ENCODE measurements at places on chromosomes 7 and 10.

DNA sequence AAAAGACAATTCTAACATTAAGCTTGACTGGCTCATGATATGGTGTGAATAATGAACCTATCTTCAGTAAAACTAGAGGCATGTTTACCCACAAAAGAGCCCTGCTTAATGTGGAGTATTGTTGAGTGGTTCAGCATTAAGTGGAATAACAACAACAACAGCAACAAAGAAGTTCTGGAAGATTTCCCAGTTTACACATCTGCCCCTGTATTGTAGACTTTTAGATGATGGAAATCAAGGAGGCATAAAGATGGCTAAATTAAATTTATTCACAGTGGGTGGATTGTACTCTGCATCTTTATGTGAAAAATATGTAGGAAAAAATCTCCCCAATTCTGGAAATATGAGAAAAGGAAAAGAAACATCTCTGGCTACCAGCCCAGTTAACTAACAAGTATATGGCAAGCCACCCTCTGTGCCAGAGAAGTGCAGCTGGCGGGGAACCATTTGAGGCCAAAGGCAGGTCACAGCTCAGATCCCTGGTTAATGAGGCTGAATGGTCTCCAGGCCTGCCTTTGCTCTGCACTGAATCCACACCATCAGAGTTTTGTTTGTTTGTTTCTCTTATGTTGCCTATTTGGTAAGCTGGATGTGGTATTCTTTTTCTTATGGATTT, 186.0 kb downstream of the SEMA3D start:
- no peak for DNase-seq

GRCh38 chr10:31098046-31098445, 66.4 kb upstream of the ZNF438 start:
- DNase-seq = no peak

DNA sequence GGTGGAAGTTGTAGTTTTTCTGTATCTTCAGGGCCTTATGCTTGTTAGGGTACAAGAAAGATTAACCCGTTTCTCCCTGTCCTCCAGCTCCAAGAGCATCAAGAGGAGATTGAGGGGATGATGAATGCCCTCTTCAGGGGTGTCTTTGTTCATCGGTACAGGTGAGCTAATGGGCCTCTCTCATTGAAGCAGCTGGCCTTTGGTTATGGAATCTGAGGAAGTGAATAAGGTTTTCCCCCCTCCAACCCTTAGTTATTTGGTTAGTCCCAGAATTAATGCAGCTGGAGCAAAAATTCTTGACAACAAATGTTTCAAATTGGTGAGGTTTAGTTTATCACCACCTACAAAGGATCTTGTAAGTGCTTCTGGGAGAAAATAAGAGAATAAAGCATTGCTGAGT, 17.5 kb downstream of the STAG3 start:
- no peak for DNase-seq

DNA sequence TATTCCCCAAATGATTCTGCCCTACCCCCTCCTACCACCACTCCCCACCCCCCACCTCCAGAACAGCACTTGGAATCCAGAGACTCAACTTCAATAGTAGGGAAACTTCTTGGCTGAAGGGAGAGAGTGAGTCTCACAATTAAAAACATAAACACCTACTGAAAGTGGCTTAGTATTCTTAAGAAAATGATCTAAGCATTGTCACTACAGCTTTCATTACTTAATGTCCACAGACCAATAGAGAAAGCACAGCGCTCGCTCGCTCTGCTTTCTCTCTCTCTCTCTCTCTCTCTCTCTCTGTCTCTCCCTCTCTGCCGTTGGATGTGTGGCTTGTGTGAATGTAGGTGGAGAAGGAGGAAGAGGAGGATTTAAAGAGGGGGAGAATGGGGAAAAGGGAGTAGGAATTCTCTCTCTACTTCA, 1.5 kb upstream of the SEMA3A start:
- no peak for DNase-seq

GRCh38 chr10:52459097-52459496, 145.0 kb downstream of the DKK1 start:
- no peak for DNase-seq

DNA sequence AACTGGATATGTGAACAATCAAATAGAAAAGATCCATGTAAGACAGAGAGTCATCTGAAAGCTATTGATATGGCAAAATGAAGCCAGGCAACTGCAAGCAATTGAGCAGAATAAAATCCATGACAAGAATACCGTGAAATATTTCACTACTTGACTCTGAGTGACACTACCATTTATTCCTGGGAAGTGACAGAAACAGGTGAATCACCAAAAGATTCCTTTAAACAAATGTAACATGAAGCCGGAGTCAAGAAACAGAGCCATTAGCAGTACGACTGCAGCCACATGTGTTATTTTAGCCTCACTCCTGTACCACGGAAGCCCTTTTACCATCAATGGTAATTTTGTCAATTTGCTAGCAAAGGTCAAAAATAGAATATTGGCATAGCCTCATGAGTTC, 197.7 kb upstream of the POT1 start:
- no peak for DNase-seq

GRCh38 chr7:23043441-23043840, 29.5 kb upstream of the HYCC1 start:
- DNase-seq = no peak

DNA sequence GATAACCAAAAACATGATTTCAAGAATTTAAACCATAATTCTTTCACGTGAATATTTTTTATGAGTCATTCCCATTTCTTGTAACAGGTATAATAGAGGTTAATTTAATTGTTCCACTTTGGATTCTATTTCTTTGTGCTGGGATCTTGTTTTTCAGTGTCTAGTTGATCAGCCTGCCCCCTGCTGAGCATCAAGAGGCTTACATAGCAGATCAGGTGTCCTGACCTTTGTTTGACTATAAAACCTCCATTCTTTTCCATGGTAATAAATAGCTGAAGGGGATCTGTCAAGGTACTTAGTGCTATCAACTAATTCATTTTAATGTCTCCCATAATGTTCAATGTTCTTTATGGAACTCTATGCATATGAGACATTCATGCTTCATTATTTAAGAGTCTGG, 4.9 kb downstream of the COL17A1 start:
- no peak for DNase-seq

- no peak for DNase-seq
Observed at GRCh38 chr7:84193747-84194146, 842 bp downstream of the SEMA3A start.

- DNase-seq = no peak
Observed at GRCh38 chr7:20296444-20296843, 34.3 kb upstream of the ITGB8 start.

GRCh38 chr10:112507046-112507445, 60.0 kb downstream of the VTI1A start:
- no peak for DNase-seq

DNA sequence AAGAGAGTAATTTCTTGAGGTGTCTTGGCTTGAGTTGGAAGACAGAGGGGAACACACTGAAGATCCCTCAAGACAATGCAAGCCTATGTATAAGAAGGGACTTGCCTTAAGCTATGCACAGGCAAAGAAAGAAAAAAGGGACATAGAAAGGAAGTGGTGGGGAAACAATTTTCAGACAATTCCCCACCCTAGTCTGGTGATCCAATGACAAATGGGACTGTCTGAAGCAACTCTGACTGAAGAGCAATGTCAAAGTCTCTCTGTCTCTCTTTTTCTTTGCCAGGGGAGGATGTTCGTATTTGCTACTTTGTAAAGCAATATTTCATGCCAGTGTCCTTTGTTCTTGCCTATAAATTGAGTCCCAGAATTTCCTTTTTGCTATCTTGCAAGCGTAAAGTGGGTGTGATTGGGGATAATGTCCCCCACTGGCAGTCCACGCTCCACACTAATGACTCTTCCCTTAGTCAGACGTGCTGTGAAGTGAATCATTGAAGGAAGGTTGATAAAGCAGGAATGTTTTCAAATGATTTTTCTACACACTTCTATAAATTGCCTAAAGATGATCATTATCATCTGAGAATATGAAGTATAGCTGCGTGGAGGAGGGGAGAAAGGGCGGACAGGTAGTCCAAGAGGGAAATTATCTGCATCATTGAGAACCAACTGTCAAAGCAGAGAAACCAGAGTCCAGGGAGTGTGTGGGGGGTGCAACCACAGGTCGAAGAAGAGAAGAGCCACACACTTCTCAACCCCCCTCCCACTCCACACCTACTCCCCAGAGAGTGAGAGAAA, 243.8 kb upstream of the ETV1 start:
- no peak for DNase-seq

DNA sequence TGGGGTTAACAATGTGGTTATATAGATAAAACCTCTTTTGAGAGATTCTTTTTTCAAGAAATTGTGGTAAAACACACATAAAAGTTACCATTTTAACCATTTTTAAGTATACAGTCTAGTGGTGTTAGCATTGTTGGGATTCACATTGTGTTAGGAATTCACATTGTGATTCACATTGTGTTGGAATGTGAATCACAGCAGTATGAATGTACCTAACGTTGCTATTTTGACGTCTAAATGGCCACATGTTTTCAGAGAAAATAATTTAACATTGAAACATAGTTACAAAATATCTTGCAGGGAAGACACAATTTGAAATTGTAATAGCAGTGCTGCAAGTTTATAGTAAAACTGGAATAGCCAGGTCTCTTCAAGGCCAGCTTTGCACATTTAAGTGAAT, 129.0 kb downstream of the BICC1 start:
- DNase-seq = no peak

- no peak for DNase-seq
Observed at GRCh38 chr10:77981281-77981680, 48.0 kb downstream of the POLR3A start.

DNA sequence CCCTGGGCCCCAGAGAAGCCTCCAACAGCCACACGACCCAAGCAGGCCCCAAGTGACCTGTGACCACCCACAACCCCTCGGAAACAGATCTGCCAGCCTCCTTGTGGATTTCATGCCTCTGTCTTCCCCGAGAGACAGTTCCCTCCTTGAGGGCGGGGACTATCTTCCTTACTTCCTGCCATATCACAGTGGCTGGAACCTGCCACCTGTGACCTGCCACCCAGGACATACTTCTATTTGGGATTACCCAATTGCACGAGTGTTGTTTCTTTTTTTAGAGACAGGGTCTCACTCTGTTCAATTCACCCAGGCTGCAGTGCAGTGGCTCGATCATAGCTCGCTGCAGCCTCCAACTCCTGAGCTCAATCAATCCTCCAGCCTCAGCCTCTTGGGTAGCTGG, 25.9 kb downstream of the TNRC18 start:
- no peak for DNase-seq

DNA sequence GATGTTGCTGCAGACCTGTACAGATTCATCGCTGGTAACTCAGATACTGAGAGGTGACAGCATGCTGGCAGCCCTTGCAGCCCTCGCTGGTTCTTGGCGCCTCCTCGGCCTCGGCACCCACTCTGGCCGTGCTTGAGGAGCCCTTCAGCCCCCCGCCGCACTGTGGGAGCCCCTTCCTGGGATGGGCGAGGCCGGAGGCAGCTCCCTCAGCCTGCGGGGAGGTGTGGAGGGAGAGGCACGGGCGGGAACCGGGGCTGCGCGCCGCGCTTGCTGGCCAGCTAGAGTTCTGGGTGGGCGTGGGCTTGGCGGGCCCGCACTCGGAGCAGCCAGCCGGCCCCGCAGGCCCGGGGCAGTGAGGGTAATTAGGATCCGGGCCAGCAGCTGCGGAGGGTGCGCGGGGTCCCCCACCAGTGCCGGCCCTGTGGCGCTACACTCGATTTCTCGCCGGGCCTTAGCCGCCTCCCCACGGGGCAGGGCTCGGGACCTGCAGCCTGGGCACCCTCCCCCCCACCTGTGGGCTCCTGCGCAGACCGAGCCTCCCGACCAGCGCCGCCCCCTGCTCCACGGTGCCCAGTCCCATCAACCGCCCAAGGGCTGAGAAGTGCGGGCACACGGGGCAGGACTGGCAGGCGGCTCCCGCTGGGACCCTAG, 12.2 kb upstream of the GTPBP10 start:
- no peak for DNase-seq

- no peak for DNase-seq
Observed at GRCh38 chr10:48450233-48450740, 143.8 kb downstream of the MAPK8 start.

DNA sequence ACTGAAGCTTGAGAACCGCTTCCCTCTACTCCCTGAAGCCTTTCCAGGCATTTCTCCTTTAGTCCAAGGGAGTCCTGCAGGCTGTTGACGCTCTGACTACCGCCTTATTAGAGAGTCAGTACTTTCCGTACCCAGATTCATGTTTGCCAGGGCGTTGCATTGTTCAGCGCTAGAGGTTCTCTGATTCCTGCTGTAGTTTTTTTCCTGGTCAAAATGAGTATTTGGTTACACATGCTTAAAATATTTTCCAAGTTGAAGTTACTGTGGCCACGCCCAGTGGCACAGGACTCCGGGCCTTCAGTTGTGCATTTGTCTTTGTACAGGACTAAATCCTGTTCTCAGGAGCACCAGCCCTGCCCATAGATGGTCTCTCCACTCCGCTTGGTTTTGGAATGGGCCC, 7.9 kb downstream of the MTURN start:
- DNase-seq = no peak

DNA sequence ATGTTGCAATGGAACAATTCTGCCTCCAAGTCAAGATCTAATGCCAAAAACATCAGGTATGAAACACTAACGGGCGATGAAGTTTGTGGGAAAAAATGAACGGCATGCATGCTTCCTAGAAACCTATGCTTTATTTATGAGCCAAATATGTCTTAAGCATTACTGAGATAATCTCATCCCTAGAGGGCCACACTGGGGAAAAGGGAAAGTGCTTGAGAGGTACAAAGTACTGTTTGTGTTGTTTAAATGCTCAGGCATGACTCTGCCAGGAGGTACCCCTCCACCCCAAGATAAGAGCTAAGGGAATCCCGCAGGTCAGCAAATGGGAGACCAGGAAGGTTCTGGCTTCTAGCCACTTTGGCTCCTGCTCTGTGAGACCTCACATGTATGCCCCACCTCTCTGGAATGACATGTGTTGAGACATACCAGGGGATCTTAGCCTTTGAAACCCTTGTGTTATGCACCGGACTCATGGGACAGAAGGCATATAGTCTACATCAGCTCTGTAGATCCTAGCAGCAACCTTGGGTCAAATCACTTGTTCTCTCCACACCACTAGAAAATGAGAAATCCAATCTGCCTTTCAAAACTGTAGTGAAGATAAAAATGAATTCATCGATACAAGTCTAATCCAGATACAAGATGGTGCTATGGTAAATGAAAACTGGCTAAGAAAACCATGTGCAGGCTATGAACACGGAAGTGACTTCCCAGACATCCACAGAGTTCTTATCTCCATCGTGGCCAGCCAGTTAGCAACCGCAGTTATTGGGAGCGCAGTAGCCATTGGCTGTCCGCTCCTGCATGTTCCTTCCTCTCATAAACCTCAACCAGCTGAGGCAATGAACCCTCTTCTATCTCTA, 61.0 kb downstream of the CREB3L2 start:
- DNase-seq = no peak

GRCh38 chr7:17672783-17673182, 267.5 kb downstream of the SNX13 start:
- no peak for DNase-seq

- no peak for DNase-seq
Observed at GRCh38 chr7:44827567-44827966, 20.3 kb downstream of the H2AZ2 start.

GRCh38 chr10:28801869-28802268, 124.5 kb downstream of the BAMBI start:
- no peak for DNase-seq

- DNase-seq = no peak
Observed at GRCh38 chr10:124213899-124214510, 120.6 kb upstream of the CHST15 start.
